ENCODE measurements at places on chromosomes 1 and 21.

DNA sequence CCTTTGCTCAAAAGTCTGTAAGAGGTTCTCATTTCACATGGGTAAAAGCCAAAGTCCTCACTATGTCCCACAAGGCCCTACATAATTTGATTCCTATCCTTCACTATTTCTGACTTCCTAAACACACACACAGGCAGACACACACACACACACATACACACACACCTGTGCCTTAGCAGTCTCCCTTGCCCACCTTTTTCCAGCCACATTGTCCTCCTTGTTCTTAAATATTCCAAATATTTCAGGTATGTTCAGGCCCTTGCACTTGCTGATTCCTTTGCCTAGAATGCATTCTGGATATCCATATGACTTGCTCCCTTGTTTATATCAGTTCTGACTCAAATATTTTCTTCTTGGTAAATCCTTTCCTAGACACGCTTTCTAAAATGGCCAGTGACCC lies 54.6 kb downstream of the NTNG1 start:
- DNase-seq, result peak; percentile 72

GRCh38 chr21:37658817-37659458 lies 257.3 kb downstream of the KCNJ6 start:
- DNase-seq, result peak; percentile 95

DNA sequence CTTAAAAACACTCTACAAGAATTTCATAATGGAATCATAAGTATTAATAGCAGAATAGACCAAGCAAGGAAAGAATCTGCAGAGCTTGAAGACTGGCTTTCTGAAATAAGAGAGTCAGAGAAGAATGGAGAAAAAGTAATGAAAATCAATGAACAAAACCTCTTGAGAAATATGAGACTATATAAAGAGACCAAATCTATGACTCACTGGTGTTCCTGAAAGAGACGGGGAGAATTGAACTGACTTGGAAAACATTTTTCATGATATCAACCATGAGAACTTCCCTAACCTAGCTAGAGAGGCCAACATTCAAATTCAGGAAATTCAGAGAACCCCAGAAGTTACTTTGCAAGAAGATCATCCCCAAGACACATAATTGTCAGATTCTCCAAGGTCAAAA lies 85.6 kb downstream of the GDAP2 start:
- DNase-seq, result no peak

GRCh38 chr1:18289597-18289996 lies 182.0 kb downstream of the IGSF21 start:
- DNase-seq, result no peak

DNA sequence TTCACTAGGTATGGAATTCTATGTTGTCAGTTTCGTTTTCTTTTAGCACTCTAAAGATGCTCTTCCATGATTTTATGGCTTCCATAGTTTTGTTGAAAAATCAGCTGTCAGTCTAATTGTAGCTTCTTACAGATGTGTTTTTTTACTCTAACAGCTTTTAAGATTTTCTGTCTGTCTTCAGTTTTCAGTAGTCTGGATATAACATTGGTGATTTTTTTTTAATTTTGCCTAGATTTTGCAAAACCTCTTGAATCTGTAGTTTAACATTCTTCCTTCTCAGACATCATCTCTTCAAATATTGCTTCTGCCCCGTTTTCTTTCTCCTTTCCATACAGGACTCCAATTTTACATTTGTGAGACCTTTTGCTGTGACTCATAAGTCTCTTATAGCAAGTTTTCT lies 17.9 kb upstream of the DYRK1A start:
- DNase-seq, result peak; percentile 9

- DNase-seq, result no peak
These were observed 43.6 kb downstream of the RAP1GAP start for GRCh38 chr1:21625390-21626190.

GRCh38 chr1:81510701-81511100 lies 290.0 kb upstream of the ADGRL2 start:
- no peak for DNase-seq

- peak; percentile 11 for DNase-seq
These were observed 391.0 kb downstream of the OMA1 start for GRCh38 chr1:58155418-58156123.

DNA sequence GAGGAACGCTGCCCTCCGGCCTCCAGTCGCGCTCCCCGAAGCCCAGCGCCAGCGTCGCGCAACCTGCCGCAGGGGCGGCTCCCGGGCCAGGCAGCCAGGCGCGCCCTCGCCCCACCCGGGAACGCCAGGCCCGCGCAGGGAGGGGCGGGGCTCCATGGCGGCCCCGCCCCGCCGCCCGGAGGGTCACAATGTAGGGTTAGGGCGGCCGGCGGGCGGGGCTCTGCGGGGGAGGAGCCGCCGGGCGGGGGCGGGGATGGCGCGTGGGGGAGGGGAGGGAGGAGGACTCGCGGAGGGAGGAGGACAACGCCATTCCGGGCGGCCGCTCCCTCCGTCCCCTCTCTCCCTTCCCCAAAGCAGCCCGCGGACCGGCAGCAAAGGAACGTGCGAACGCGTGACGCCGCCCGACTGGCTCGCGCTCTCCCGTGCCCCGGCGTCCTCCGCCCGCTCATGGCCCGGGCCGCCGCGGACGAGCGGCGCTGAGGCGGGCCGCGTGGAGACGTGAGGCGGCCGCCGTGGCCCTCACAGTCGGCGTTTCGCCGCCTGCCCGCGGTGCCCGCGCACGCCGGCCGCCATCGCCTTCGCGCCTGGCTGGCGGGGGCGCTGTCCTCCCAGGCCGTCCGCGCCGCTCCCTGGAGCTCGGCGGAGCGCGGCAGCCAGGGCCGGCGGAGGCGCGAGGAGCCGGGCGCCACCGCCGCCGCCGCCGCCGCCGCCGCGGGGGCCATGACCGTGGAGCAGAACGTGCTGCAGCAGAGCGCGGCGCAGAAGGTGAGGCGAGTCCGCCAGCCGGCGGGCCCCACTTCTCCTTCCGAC lies at the start of gene USP25:
USP25 (plus strand) TSS at position 309 of the 810 bp plus-strand sequence; CDS start at position 721, 412 bp downstream.
- no peak for DNase-seq

GRCh38 chr21:17270229-17270628 lies 242.6 kb upstream of the CXADR start:
- DNase-seq, result peak; percentile 45

DNA sequence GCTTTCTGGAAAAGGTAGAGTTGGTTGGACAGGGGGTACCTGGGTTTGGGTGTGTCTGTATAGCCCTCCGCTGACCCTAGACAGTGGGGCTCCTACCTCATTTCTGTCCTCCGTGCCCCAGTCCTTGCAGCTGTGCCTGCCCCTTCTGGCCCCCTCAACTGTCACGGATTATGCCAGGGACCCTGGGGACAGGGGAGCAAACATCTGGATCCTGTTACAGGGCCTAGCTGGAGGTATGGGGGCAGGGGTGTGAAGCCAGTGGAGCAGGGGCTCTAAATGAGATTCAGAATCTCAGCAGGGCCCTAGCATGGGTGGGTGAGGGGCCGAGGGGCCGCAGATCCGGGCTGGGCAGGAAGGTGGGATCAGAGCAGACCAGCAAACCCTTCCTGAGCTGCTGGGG lies 81.0 kb downstream of the TAS1R2 start:
- DNase-seq, result no peak
